ENCODE measurements at places on chromosomes 5 and 9. TPM values are rescaled to one million over a fixed set of nuclear protein-coding genes. Genes with fewer than 3 reads are reported as not detected.

DNA sequence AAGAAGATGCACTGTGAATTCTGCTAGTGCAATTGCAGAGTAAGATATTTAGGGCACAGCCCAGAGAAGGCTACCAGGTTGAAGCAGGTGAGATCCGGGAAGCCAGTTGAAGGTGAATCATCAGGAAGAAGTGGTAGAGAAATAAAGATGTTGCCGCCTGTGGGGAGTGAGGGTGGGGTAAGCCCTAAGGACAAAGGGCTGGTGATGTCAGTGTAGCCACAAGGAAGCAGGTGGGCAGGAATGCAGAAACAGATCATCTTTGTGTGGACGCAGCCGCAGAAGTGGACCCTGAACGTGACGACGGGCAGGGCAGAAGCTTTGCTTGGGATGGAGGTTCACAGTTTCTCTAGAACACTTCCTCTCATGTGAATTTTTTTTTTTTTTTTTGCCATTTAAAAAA is 164.2 kb downstream of the ACTL7B start:
- ATAC-seq, result no peak

- no peak for ATAC-seq
Measured at GRCh38 chr5:59161221-59162105, 578.6 kb downstream of the RAB3C start.

GRCh38 chr9:17775656-17776055 is 196.8 kb downstream of the SH3GL2 start:
- no peak for ATAC-seq

DNA sequence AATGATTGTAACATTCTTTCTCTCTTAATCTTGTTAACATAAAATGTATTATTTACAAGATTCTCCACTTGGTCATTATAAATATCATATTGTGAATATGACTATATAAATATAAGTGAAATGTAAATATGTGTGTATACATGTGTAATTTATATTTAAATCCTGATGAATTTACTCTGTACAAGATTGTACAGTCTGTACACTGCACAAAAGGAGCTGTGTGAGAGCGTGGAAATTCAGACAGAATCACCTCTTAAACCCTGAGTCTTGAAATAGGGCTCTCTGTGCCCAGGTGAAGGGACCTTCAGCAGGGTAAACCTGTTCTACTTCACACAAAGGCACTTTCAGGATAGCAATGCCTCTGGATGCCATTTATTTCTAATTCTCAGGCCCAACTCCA is 456.0 kb downstream of the SEMA5A start:
- no peak for ATAC-seq

The PDLIM4 gene
- total RNA-seq, result 75.0 TPM

The MAST4 gene
- total RNA-seq, result 32.8 TPM

The SLC24A2 gene
- total RNA-seq, result 0.04 TPM

The LPAR1 gene
- total RNA-seq, result 39.8 TPM
